Ascending aorta (tissue), 2 donors: ENCODE measurements at places on chromosomes 6 and 20. TPM values are rescaled to one million over a fixed set of nuclear protein-coding genes. Genes with fewer than 3 reads are reported as not detected.

Gene MYBL2
- not detected for total RNA-seq

Gene NUS1
- total RNA-seq: 14.6 TPM

Gene FAM217A
- total RNA-seq: not detected

DNA sequence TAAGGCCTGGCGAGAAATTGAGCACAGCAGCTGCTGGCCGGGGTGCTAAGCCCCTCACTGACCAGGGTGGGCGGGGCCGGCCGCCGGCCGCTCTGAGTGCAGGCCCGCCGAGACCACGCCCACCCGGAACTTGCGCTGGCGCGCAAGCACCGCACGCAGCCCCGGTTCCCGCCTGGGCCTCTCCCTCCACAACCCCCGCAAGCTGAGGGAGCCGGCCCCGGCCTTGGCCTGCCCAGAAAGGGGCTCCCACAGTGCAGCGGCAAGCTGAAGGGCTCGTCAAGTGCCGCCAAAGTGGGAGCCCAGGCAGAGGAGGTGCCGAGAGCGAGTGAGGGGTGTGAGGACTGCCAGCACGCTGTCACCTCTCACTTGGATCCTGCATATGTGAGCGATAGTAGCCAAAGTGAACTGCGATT lies 251.2 kb downstream of the GJA1 start:
- no peak for DNase-seq

DNA sequence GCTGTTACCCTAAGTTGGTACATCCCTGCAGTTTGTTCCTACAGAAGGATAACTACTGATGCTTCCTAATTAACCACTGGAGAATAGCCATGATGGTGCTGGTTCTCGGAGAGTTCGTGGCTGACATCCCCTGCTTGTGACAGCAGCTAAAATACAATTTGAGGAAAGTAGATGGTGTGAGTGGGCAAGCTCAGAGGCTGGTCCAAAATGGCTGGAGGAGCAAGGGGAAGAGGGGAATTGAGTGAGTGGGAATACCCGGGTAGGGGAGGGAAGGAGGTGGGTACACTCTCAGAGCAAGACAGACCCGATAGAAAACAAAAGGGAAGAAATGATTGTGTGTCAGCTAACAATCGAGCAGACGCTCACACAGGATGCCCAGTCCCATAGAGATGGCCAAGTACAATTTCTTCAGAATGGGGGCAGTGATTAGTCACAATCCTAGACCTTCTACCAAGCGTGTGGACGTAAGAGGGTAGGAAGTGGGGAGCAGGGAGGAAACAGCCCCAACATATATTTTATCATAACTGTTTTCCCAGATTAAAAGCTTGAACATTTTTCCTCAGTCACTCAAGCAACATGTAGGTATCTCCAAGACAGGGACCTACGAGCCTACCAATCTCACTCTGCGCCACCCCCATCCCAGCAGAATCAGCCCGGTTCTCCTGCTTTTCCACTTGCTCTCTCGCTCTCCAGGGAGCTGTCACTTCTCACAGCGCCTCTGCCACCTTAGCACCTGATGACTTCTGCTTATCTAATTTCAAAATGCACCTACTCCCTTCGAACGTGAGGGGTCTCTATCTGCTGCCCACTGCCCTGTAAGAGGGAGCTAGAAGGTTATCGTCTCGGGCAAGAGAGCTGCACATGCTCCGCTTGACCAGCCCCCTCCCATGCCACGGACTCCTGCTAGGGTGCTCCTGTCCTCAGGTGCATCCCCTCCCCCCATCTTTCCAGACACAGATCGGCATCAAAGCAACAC lies 26.2 kb downstream of the RIPOR2 start:
- DNase-seq: no peak

- DNase-seq: no peak
These were observed 59.6 kb upstream of the NFATC2 start for GRCh38 chr20:51602131-51602530.

GRCh38 chr20:55964790-55965189 lies 40.5 kb downstream of the CBLN4 start:
- DNase-seq: no peak

DNA sequence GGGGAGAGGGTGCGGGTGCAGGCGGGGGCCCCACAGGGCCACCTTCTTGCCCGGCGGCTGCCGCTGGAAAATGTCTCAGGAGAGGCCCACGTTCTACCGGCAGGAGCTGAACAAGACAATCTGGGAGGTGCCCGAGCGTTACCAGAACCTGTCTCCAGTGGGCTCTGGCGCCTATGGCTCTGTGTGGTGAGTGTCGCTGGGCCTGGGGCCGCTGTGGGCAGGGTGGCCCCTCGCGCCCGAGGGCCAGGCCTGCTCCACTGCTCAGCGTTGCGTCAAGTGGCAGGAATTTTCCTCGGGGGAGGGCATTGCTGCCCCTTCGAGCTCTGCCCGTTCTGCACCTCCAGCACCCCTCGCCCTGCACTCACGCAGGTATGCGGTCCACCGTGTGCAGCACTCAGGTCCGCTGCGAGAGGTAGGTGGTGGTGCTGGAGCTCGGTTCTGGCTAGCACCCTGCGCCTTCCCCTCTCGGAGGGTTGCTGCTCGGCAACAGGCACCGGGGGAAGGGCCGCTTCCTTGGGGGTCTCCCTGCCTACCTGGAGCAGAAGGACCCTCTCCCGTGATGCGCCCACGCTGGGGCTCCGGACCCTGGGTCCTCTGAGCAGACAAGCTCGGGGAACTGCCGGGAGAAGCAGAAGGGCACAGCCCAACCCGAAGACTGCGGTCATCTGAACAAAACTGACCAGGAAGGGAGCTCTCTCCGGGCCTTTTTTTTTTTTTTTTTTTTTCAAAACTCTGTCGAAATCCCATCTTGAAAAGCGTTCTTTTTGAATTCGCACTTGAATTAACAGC lies 674 bp downstream of the MAPK14 start:
- peak; percentile 75 for DNase-seq

DNA sequence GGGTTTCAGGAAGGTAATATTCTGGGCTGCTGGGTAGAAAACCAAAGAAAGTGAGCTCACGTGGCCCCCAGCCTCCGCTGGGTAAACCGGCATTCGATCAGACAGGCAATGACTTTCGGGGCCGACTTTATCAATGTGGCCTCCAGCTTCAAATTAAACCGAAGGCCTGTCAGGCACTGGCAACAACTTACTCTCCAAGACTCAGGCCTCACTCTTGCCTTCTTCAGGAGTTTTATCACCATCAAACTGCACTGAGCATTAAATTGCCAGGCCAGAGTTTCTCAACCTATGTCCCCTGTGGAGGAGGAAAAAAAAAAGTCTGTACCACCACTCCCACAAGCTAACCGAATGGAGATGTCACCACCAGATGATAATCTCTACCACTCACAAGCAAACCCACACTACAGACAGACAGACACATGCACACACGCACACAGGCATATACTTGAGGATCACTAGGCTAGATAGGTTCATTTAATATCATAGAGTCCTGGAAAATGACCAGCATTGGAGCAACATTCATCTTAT lies 1.1 kb upstream of the MBOAT1 start:
- no peak for DNase-seq

DNA sequence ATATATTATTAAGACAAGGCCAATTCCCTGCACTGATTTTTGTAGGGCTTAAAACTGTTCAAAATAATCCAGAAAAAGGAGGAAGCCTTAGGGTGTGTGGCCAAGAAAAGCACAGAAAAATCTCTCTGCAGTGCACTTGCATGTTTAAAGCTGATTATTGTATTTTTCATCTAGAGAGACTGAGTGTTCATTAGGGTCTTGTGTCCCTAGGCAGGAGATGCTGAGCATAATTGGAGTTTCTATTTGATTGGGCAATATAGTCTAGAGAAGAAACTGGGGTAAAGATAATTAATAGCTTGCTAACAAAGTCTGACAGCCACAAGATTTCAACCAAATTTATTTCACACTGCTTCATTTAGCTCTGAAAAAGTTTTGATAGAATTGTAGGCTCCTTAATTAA lies 2.4 kb downstream of the FLRT3 start:
- DNase-seq: no peak

- no peak for DNase-seq
These were observed 52.6 kb upstream of the C20orf144 start for GRCh38 chr20:33609504-33609903.

DNA sequence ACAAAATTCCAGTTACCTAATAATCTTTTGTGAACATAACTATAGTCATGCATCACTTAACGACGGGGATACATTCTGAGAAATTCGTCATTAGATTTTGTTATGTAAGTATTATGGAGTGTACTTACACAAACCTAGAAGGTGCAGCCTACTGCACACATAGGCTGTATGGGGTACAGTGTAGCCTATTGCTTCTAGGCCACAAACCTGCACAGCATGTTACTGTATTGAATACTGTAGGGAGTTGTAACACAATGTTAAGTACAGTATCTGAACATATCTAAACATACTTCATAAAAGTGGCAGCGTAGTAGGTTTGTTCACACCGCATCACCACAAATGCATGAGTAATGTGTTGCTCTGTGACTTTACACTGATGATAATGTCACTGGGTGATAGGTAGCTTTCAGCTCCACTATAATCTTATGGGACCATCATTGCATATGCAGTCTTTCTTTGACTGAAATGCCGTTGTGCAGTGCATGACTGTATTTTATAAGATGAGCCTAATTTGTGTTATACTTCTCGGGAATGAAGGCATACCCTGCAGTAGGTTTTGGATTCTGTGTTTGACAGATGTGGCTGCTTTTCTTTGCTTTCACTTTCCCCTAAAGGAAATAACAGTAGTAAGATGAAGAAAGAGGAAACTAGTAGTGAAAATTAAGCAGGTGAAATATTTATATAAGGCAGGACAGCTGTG lies 365.6 kb downstream of the FARS2 start:
- no peak for DNase-seq
